Fibroblast of gingiva (primary cell): ENCODE measurements at places on chromosomes 12 and 14.
A peak's percentile ranks its signal among the peaks of the same experiment; 100 is the strongest.

DNA sequence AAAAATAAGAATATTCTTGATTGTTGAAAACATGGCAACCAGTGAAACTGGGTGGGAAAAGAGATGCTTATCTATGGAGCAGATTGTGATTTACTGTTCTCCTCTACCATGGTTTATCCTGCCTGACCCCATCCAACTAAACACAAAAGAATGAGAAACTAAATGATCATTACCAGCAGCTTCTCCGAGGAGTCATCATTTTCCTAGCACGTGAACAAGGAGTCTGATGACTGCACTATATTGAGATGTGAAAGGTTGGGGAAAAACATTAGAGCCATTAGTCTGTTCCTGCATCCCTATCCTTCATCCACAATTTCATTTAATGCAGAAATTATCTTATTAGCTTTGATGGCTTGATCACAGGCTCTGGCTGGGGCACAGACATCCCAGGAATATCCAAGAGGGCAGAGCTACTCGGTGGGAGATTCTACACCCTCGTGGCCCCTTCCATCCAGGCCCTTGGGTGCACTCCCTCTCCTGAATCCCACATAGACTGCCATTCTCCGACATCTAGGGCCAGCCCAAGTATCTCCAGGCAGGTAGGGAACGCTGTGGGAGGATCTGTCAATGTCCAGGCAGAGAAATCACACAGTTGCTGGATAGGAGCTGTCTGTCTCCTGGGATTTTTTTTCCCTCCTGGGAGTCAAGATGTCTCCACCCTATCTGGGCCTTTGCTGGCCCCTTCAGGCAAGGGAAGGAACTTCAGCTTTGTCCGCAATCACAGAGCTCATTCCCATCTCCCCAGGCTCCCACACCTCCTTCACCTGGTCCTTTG lies 43.3 kb upstream of the DHRS4 start:
- peak; percentile 14 for DNase-seq

GRCh38 chr12:93880853-93881522 lies 203.8 kb downstream of the CRADD start:
- no peak for DNase-seq

- no peak for DNase-seq
Observed at GRCh38 chr14:82003426-82003825, 469.8 kb upstream of the SEL1L start.

GRCh38 chr12:103442822-103443221 lies 52.9 kb downstream of the C12orf42 start:
- DNase-seq = no peak

- DNase-seq = no peak
Observed at GRCh38 chr14:36471431-36471830, 48.6 kb downstream of the NKX2-1 start.

- DNase-seq = no peak
Observed at GRCh38 chr14:64581363-64581762, 31.6 kb downstream of the PPP1R36 start.
